ENCODE measurements at places on chromosomes 7 and 10.
A peak's percentile ranks its signal among the peaks of the same experiment; 100 is the strongest.

DNA sequence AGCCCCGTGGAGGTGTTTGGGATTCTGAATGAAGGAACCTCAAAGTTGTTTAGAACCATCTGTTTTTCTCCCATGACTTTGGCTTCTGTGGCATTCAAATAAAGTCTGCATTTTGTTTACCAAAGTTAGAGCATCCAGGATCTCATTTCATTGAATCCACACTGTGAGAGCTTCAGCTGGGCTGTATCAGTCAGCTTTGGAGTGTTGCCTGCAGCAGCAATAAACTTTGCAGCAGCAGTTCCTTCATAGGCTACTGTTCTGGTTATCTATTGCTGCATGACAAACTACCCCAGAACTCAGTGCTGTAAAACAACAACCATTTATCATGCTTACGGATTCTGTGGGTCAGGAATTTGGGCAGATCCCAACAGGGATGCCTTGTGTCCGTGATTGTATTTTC lies 1575.2 kb upstream of the LRRTM3 start:
- no peak for DNase-seq

GRCh38 chr10:6924166-6924565 lies 344.1 kb upstream of the PRKCQ start:
- no peak for DNase-seq

DNA sequence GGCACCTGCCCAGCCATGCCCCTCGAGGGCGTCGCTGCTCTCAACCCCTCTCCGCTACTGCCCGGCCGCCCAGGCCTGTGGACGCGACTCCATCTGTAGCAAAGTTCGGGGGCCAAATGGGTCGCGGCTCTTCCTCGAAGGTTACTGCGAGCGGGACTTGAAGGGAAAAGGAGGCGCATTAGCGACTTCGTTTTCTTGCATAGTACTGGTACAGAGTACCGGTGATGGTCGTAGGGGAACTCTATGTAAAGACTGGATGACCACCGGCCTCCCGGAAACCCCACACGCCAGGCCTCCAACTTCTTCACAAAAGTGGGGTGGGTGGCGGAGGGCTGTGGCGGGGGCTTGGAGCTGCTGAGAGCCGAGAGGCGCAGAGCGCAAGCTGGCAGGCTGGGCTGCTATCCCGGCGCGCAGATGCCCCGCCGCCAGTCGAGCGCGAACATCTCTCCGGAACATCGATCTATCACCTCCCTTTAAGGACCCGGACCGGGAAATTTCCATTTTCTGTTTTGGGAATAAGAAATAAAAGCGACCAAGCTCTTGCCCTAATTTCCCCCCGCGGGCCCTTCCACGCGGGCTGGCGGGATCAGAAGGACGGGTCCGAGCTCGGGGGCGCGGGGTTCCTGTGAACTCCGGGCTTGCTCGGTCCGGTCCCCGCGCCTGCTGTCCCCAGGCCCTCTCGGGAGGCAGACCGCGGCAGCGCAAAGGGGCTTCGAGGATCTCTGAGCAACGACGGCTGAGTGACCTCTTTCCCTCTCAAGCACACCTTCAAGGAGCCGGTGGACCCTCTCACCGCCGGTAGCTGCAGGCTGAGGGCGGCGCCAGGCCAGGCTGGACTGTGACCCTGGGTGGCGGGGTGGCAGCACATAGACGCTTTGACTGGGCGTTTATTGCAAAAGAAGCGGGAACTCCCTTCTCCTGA lies 12.2 kb upstream of the FEZF1 start:
- DNase-seq = no peak

DNA sequence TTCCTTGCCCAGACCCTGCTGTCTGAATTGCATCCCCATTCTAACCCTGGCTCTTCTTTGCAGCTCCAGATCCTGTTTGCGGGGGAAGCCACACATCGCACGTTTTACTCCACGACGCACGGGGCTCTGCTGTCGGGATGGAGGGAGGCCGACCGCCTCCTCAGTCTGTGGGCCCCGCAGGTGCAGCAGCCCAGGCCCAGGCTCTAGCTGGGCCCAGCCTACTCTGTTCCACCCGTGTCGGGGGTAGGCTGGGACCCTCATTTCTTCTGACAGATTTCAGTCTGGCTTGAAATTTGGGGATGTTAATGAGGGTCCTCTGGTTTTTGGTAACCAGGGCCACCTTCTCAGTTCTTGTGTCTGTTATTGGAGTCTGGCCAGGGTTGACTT lies 2.7 kb upstream of the MTG1 start:
- DNase-seq = no peak

DNA sequence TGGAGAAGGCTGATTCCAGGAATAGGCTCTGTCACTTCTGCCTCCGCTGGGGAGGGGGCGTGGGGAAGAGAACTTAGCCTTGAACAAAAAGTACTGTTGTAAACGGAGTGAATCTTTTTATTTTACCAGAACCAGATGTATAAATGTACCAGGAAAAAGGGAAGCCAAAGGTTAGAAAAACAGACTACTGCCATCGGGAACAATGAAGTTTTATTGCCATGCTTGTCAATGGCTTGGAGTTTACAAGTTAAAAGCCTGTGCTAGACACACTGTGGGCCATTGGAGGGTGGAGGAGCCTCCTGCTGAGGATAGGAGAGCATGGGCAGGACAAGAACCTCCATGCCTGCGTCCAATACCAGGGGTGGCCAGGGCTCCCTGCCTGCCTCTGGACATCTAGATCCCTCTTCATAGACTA lies 161.7 kb upstream of the LYZL2 start:
- DNase-seq = no peak

GRCh38 chr10:74683621-74684364 lies 142.6 kb upstream of the KAT6B start:
- DNase-seq = no peak

DNA sequence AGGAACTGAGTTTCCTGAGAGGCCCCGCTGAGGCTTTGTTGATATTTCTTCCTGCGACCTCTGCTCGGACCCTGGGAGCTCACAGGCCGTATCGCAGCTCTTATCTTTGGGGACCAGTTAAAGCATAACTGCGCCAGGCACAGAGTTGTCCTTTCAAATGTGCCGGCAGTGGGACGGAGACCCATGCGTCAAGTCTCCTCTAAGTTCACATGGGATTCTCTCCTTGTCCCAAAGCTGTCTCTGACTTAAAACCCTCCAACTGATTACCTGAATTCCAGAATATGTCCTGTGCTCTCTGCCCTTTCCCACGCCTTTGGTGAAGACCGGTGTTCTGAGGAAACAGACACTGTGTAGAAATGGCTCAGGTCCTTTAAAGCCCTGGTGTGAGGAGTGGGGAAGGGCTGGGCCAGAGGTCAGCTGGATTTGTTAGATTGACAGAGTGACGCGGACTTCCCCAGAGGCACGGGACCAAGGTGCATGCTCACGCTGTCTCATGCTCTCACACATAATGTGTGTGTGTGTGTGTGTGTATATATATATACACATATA lies 169.8 kb downstream of the EGFR start:
- no peak for DNase-seq

DNA sequence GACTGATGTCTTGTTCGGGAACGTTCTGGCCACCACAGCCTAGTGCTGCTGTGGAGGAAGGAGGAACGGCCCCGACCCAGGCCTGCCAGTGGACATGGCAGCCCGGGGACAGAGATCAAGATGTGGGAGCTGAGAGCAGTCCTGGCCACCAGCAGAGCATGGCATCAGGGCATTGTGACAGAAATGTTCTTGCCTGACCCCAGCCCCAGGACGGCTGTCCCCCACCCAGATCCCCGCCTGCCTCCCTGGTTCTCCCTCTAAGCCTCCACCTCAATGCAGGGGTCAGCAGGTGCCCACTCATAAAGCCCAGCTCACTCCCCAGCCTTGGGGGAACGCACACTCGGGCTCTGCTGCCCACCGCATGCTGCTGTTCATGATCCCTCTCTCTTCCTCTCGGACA lies 42.9 kb upstream of the HSPA12A start:
- no peak for DNase-seq

GRCh38 chr10:83542774-83543411 lies 596.4 kb upstream of the GHITM start:
- DNase-seq = no peak

DNA sequence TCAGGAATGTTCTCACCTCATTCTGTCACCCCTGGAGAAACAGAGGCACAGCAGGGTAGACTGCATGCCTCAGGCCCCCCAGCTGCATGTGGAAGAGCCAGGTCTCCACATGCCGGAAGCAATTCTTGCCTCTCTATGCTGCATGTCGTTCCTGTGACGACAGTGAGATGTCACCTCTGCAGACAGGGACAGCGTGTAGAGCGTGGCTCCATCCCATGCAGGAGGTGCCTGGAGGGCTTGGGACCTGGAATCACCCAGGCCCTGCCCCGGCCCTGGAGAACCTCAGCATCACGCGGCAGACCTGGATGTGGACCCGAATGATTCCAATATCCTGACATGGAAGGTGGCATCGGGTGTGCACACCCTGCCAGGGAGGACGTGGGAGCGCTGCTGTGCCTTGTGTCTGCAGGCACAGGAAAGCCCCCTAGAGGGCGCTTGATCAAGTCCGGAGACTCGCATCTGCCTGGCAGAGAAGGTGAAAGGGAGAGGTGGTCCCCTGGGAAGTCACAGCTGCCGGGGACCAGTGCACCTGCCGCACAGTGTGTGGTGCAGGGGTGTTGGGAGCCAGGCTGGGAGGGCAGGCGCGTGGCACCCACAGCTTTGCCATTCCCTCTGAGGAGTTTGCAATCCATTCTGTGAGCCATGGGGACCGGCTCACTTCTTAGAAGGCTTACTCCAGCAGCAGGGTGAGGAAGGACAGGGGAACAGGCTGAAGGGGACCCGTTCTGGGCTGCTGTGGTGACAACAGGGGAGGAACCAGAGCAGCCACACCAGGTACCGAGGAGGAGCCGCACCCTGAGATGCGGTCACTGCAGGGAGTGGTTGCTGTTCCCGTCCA lies 45.3 kb upstream of the EN2 start:
- peak; percentile 57 for DNase-seq

DNA sequence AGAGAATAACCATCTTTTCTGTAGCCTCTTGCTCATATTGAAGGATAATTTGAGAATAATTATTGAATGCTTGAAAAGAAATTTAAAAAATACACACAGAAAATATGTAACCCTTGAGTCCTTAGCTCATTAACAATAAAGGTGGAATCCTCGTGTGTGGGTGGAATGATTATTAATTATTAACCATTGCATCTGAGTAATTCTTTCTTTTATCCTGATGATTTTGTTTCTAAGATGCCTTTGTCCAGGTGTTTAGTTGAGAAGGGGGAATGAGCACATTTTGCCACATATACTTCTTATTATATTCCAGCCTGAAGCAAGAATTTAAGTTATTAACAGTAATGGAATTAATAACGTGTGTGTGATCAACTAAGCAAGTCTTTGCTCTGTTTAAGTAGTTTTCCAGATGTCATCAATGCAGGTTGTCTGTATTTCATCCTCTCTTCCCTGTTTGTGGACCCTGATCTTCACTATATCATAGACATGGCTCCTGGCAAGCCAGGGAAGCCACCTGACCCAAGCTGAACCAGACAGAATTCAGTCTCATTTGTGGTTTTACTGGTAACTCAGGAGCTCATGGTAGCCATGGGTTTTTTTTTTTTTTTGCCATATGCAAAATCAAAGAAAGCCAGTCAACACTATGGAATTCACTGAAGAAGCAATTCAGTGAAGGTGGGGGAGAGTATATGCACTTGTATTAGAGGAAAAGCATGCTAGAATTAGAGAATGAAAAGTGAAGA lies 144.3 kb downstream of the KIF20B start:
- no peak for DNase-seq

DNA sequence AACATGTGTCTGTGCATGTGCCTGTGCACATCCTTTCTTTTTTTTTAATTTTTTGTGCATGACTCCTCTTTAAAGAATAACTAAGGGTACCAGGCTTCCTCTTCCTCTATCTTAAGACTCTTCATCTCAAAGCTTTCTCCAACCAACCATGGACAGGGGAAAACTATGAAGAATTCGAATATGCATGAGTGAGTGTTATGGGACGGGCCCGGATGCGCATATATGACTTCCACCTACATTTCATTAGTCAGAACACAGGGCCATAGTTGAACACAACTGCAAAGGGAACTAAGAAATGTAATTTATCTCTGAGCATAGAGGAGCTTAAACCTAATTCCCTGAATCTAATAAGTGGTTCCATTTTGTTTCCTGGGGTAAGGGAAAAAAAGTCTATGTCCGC lies 270.3 kb upstream of the SORCS1 start:
- no peak for DNase-seq
